Activated CD4-positive, alpha-beta T cell treated with anti-CD3 and anti-CD28 coated beads, Interleukin-2, Interleukin-4, amounts not matched to agents 100 ng/mL and 50 ng/mL, durations not matched to agents 16 hours and 8 hours (primary cell): ENCODE measurements at places on chromosomes 16 and 17.

GRCh38 chr16:88533932-88534637, 36.1 kb upstream of the ZC3H18 start:
- peak; percentile 80 for DNase-seq

- DNase-seq: no peak
These were observed 162.0 kb downstream of the SDK2 start for GRCh38 chr17:73482251-73482716.

DNA sequence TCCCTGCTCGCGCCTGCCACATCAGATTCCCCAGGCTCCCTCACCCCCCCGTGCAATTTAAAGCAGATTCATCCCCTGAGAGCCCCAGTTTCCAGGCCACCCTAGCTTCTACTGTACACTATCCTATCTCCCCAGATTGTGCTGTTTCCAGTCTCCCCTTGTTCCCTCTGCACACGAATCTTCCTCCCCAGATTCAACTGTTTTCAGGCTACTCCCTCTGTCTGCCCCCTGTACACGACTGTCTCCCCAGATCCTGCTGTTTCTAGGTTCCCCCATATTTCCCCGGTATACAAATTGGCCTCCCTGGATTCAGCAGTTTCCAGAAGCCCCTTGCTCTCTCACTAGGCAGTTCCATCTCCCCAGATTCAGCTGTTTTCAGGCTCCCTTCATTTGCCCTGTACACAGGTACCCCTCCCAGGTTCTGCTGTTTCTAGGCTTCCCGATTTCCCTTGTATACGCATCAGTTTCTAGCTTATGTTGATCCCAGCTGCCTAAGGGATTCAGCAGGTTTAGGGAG, 22.9 kb downstream of the COPZ2 start:
- DNase-seq: no peak

DNA sequence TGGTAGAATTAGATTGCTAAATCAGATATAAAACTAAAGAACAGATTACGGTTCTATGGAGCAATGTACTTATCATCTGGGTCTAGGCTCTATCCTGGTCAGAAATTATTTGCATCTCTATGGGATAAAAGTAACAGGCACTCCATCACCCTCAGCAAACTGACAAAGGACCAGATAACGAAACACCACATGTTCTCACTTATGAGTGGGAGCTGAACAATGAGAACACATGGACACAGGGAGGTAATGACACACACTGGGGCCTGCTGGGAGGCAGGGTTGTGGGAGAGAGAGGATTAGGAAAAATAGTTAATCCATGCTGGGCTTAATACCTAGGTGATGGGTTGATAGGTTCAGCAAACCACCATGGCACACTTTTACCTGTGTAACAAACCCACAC, 61.9 kb downstream of the MPHOSPH6 start:
- no peak for DNase-seq

DNA sequence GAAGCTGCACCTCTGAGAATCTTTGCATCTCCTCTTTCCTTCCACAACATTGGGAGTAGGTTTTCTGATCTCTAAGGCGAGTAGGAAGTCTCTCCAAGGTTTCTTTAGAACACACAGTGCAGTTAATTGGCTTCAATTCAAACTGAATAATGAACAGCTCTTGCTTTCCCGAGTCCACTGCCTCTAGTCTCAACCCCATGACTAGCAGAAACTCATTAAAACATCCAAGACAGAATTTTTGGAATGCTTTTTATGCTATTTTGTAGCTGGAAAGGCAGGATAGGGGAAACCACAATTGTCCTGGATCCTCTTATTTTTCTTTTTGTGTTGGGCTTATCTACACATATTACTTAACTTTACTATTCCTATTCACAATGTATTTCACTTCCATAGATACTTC, 206.6 kb downstream of the CDH8 start:
- DNase-seq: no peak

DNA sequence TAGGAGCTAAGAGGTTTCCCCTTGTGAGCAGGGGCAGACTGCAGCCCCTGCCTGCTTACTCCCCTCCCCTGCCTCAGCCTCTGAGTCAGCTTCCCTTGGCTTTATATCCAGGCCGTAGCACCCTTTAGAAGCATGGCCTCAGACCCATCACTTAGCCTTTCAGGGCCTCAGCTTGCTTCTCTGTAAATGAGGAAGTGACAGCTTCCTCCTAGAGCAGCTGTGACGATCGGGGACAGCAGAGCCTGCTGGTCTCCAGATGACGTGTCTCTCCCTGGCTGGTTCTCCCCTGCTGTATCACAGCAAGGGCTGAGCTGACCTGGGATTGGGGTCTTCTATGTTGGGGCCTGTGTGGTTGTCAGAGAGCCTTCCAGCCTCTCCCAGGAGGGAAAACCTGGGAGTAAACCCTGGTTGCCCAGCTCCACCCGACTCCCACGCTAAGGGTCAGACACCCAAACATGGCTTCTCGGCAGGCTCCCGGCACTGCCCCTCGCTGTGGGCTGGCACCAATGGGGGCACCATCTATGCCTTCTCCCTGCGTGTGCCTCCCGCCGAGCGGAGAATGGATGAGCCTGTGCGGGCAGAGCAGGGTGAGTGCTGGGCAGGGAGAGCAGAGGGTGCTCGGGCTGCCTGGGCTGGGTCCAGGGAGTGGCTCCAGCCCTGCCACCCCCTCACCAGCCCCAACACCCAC, 16.3 kb upstream of the MYO15B start:
- DNase-seq: no peak

DNA sequence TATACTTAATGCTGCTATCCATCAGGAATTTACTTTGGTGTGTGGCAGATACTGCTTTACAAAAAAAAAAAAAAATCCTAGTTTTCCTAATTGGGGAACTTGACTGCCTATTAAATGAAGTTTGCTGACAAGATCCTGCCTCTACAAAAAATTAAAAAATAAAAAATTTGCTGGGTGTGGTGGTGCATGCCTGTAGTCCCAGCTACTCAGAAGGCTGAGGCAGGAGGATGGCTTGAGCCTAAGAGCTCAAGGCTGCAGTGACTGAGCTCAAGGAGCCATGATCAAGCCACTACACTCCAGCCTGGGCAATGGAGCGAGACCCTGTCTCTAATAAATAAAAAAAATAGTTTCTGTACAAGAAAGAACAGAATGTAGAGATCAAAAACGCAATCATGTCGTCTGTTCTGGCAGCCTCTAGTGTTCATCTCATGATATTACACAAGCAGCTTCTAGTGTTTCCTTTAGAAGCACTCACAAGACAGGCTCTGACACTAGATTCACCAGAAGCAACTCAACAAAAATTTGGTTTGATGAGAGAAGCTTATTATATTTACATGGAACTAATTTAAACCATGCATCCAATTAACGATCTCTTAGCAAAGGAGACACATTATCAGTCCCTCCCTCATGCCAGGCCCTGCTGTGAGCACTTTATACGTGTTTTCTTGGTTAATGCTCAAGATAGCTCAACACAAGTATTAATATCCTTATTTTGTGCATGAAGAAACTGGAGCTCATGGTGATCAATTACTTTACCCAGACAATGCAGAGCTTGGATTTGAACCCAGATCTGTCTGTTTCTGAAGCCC, 6.8 kb upstream of the KRTAP17-1 start:
- peak; percentile 40 for DNase-seq

DNA sequence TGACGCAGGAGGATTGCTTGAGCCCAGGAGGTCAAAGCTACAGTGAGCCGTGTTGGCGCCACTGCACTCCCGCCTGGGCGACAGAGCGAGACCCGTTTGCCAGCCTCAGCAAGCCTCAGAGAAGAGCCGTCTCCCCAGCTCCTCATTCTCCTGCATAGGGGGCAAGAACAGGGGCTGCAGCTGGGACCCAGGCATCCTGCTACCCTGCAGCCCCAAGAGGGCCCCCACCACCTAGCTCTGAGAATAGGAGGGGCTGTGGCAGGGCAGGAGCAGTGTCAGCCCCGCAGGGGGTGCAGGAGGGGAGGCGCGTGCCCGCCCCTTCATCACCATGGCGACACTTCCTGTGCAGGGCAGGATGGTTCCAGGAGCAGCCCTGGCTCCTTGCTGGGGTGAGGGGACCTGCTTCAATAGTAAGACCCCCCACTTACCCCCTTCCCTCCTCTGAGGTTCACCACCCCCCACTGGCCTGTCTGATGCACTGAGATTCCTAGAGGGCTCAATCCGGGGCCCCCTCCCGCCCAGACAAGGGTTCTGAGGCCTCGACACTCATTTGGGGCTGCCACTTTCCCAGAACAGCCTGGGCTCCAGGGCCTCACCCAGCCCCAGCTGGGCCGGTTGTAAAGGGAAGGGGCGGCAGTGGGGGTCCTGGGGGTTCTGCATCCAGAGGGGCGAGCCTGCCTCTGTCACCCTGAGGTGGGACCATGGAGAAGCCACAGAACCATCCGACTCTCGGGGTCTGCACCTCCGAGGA, 20.2 kb downstream of the VASN start:
- DNase-seq: no peak

GRCh38 chr17:61206922-61207321, 192.7 kb upstream of the TBX2 start:
- no peak for DNase-seq

DNA sequence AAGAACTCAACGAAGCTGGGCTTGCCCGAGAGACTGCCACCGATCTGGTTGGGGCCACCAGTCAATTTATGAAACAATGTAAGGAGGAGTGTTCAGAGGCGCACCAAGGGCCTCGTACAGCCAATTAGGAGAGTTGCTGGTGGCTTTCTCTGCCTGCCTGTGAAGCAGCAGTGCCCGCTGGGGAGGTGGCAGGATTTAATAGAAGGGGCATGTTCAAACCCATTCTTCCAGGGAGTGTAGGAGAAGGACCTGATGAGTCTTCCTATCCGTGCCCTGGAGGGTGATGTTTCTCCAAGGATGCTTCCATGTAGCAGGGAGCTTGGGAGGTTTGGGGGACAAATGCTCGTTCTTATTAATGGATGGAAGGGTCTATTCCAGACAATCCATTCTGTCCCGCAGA, 178.4 kb downstream of the CCDC182 start:
- DNase-seq: no peak

- no peak for DNase-seq
These were observed 584.0 kb upstream of the CDH8 start for GRCh38 chr16:62620275-62620674.

DNA sequence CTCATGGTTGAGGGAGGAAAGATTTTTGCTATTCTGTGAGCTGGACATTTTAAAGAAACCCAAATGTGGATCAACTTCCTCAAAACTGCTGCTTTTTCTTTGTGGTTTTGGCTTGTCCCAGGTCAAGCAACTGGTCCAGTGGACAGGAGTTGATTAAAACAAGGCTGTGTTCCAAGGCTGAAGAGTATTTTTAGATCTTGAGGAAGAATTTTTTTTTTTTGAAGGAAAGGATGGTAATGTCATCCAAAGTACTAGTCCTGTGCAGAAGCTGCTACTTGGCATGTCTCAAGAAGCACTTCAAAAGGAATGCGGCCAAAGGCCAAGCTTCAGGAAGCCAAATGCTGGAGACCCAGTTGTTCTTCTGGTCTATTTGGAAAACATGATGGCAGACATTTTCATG, 8.0 kb upstream of the MYH2 start:
- no peak for DNase-seq

- DNase-seq: no peak
These were observed 235.5 kb downstream of the XYLT1 start for GRCh38 chr16:17235147-17235815.

- no peak for DNase-seq
These were observed 4.3 kb upstream of the TRIM37 start for GRCh38 chr17:59110973-59111372.

GRCh38 chr17:29390851-29391631, 878 bp downstream of the TAOK1 start:
- DNase-seq: no peak

DNA sequence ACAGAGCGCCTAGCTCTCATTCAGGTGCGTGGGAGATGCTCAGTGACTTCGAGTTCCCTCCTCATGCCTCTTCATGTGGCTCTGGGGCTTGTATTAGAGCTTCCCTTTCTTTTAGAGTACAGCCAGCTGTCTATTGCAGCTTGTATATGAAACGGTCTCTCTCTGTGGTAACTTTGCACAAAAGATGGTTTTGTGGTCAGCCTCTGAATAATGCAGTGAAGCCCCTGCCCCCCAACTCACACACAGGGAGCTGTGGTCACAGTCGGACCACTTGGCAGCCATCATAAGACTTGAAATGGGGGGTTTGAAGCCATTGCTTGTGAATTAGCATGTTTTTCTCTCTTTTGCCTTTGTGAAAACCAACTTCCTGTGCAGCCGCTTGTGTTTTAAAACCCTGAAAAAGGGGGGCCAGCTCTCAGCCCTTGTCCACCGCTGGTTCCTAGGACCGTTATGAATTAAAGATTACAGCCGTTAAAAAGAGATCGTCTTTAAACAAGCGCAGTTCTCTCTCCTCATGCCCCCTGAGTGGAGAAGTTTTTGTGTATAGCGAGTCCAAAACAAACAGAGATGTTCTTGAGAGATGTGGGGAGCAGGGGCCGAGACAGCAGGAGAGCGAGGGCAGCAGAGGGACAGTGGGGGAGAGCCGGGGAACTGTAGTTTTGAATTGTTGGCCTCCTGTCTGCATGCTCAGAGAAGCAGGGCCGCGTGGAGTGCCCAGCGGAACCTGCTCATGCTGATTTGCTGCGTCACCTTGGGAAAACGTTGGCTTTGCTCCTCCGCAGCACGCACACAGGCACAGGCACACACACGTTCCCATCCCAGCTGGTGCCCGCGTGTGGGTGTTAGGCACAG, 199.0 kb downstream of the MSI2 start:
- peak; percentile 66 for DNase-seq

GRCh38 chr16:59905606-59906005, 1171.5 kb upstream of the GOT2 start:
- DNase-seq: no peak

DNA sequence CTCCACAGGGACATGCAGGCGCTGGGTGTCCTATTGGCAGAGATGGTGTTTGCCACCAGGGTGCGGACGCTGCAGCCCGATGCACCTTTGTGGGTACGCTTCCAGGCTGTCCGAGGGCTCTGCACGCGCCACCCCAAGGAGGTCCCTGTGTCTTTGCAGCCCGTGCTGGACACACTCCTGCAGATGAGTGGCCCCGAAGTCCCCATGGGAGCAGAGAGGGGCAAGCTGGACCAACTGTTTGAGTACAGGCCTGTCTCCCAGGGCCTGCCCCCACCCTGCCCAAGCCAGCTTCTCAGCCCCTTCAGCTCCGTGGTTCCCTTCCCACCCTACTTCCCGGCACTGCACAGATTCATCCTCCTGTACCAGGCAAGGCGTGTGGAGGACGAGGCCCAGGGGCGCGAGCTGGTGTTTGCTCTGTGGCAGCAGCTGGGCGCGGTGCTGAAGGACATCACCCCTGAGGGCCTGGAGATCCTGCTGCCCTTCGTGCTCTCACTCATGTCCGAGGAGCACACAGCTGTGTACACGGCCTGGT, 2.8 kb downstream of the WDR81 start:
- DNase-seq: no peak

GRCh38 chr16:59849716-59850115, 1115.6 kb upstream of the GOT2 start:
- no peak for DNase-seq
